ENCODE measurements at places on chromosomes 2 and 18. TPM values are rescaled to one million over a fixed set of nuclear protein-coding genes. Genes with fewer than 3 reads are reported as not detected.

Gene GPBAR1
- polyA plus RNA-seq, result not detected

Gene GPC1
- 74.0 TPM for polyA plus RNA-seq

Gene LYG2
- polyA plus RNA-seq, result not detected

Gene HOXD8
- not detected for polyA plus RNA-seq

Gene SOX11
- 135 TPM for polyA plus RNA-seq

Gene HAAO
- polyA plus RNA-seq, result not detected

Gene SPP2
- not detected for polyA plus RNA-seq

Gene TEX44
- polyA plus RNA-seq, result not detected

Data from neural cell (in vitro differentiated cells).